GM18507 (cell line): ENCODE measurements at places on chromosomes 13 and 19.

DNA sequence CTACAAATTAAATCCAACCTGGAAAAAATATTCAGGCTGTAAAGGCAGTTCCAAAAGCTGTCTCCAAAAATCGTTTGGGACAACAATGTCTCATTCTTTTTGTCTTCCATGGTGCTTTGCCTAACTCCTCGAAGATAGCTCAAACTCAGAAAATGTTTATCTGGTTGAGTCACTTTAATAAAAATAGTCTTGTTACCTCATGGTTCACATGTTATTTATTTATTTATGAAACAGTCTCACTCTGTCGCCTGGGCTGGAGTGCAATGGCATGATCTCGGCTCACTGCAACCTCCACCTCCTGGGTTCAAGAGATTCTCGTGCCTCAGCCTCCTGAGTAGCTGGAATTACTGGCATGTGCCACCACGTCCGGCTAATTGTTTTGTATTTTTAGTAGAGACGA is 4.9 kb upstream of the BRD4 start:
- DNase-seq = no peak

DNA sequence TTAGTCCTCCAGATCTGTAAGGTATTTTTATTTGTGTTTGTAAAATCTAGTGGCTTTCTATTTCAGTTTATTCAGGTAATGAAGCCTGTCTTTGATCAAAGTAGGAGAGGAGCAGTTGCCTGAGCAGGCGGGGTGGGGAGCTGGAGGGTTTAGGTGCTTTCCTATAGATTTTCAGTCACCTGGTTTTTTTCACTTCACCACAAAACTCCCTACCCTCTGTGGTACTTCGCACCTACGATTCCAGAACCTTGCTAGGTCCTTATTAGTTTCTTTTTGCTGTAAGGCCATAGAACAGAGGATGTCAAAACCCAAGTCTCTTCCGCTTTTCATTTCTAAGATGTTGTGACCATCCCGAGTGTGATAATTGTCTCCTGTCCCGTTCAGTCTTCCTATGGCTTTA is 26.6 kb downstream of the SLAIN1 start:
- DNase-seq = no peak

DNA sequence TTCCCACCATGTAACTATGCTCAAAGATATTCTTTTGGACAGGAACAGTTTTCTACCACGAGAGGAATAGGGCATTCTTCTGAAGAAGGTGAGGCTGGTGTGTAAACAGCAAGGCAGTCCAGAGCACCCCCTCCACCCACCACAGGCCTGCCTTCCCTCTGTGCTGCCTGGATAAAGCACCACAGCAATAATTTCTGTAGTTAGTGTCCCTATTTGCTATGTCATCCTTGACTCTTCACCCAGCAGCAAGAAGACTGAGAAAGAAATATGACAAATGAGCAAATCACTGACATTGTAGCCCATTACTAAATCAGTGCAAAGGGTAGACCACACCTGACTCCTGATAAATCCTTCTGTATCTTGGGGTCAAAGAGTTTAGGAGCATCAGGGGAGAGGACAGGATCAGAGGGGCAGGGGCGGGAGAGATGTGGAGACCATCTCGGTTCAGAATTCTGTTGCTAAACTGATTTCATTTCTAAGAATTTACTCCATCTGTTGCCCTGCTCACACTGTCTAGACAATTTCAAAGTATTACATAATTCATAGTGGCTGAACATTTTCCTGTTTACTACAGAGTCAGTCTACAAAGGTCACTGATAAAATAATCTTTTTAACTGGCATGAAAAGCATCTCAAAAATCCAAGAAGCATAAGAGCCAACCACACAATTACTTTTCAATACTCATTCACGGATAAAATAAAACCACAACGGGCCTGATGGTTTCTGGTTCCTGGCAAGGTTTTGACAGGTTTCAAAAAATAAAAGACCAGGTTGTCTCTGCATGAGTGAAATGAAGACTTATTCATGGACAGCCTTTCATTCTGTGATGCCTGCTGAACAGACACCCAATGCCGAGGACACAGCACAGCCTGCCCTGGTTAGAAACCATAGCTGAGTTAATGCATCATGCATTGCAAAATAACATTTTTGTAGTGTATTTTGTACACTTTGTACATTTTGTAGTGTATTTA is 88.4 kb upstream of the IRS2 start:
- no peak for DNase-seq

GRCh38 chr13:54216221-54216620 is 1187.6 kb downstream of the OLFM4 start:
- no peak for DNase-seq

DNA sequence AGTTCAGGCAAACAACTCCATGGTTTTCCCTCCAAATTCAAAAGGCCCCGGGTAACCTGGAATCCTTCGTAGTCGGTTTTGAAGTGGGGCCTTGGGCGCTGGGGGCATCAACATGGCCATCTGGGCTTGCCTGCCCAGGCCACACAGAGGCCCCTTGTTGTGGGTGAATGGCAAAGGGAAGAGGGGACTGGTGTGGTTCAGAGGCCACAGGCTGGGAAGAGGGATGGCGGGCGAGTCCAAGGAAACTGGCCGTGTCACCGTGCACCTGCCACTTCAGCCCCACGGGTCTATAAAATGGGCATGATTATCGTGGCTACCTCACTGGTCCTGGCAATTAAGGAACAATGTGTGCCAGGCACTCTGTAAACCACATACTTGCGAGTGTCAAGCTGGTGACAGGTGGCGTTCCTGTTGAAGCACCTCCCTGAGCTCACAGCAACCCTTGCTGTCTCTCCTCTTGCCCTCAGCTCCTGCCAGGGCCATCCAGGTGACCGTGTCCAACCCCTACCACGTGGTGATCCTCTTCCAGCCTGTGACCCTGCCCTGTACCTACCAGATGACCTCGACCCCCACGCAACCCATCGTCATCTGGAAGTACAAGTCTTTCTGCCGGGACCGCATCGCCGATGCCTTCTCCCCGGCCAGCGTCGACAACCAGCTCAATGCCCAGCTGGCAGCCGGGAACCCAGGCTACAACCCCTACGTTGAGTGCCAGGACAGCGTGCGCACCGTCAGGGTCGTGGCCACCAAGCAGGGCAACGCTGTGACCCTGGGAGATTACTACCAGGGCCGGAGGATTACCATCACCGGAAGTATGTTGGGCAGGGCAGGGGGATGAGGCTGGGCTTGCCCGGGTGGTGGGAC is 1.3 kb downstream of the LSR start:
- DNase-seq = no peak

- DNase-seq = no peak
Observed at GRCh38 chr13:94709001-94709834, 3.1 kb downstream of the SOX21 start.

GRCh38 chr13:25608181-25608580 is 236.4 kb downstream of the ATP8A2 start:
- DNase-seq = no peak

GRCh38 chr19:38837656-38838121 is 6.1 kb upstream of the ECH1 start:
- no peak for DNase-seq

GRCh38 chr13:33270895-33271538 is 14.5 kb downstream of the STARD13 start:
- DNase-seq = no peak

DNA sequence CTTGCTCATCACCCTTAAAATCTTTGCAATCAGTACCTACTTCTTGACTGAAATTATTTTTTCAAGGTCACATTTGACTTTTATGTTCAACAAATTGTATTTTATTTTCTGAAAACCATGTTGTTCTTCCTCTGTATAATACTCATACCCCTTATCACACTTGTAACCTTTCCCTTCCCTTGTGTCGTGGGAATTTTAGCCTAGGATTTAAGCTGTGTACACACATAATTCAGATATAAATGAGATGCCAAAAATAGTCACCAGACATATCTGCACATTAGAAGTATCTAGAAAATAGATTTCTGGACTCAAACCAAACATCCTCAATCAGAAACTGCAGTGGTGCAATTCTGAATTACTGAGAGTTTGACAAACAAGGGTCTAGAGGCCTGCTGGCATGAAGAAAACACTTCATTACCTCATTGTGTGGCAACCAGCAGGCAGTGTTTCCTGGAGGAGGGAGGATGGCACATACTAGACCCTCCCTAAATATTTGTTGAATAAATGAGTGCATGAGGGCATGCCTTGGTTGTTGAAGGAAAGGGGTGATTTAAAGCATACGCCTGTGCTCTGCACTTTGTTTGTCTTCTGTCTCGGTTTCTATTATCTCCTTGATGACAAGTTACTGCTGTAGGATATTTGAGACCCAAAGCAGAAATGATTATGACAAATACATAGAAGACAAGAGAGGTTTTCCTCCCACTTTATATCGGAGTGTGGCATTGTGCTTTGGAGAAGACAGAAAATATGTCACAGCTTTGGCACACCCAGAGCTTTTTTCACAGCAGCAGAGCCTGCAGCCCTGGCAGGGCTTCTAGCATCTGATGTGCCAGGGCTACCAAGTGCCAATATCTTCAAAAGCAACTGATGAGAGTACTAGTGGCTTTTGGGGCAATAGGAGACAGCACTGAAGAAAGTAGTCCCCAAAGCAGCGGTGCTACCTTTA is 881.1 kb downstream of the PCDH9 start:
- DNase-seq = no peak

DNA sequence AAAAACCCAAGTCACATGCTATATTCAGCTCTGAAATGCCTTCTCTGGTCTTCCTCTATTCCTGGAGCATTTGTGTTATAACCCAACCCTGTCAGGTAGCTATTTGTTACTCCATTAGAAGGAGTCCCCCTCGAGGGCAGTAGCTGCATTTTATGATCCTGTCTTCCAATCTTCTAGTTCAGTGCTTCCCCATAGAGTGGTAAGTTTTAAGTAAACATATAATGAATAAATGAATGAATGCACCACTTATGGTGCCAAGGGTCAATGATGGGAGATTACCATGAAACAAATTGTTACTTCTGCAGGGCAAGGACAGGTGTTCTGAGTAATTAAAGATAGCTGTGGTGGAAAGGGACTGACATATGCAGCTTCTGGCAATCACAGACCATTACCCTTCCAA is 4.0 kb downstream of the RASL11A start:
- no peak for DNase-seq

DNA sequence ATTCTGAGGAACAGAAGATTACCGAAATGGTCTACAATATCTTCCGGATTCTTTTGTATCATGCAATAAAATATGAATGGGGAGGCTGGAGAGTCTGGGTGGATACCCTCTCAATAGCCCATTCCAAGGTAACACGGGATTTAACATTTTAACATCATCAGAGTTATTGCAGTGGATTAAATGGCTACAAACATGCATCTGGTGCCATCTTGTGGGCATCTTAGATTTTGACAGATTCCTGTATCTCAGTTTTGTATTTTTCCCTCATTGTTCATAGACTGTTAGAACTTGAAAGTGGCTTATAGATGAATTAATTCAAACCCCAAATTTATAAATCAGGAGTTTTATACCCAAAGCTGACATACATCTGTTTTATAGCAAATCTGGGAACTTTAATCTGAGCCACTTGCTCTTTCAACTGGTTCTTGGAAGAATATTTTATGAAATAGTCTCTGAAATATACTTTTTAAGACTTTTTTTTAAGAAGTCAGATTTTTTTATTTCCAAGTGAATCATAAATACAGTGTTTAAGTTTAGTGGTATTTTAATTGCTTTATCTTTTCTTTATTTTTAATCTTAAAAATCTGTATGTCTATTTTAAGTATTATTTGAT is 215.2 kb downstream of the NBEA start:
- DNase-seq = no peak
